Fibroblast of skin of right biceps (primary cell): ENCODE measurements at places on chromosomes 6 and 20.

DNA sequence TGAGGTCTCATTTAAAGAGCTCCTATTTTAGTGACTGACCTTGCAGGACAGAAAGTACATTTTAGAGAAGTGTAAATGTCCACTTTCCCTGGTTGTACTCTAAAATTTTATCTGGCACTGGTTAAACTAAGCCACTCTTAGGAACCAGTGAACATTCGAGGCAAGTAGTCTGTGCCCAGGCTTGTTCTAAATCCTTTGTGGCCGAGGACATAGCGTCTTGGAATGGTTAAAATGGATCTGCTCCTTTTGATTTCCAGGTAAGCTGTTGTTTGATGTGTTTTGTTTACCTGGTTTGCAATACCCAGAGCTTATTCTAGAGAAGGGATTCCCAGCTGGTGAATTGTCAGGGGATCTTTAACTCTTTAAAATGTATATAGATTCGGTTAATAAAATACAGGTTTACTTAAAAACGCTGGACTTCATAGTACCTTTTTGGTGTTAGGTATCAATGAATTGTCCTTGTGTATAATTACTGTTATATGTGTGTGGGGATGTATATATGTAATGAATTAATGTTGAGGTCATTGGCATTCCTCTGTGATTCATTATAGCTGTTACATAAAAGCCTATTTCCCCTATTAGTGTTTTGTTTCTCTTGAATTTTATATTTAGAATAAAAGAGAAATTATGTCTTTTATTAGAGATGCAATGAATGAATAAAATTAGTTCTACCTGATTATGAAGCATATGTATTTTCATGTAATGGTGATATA lies 15.8 kb downstream of the SNX9 start:
- no peak for DNase-seq

- DNase-seq, result peak; percentile 58
Measured at GRCh38 chr6:42742116-42742894, 3.6 kb downstream of the TBCC start.

- no peak for DNase-seq
Measured at GRCh38 chr20:60050193-60050947, 92.1 kb downstream of the CDH26 start.

GRCh38 chr6:160127270-160128124 lies 5.9 kb downstream of the SLC22A1 start:
- DNase-seq, result no peak

DNA sequence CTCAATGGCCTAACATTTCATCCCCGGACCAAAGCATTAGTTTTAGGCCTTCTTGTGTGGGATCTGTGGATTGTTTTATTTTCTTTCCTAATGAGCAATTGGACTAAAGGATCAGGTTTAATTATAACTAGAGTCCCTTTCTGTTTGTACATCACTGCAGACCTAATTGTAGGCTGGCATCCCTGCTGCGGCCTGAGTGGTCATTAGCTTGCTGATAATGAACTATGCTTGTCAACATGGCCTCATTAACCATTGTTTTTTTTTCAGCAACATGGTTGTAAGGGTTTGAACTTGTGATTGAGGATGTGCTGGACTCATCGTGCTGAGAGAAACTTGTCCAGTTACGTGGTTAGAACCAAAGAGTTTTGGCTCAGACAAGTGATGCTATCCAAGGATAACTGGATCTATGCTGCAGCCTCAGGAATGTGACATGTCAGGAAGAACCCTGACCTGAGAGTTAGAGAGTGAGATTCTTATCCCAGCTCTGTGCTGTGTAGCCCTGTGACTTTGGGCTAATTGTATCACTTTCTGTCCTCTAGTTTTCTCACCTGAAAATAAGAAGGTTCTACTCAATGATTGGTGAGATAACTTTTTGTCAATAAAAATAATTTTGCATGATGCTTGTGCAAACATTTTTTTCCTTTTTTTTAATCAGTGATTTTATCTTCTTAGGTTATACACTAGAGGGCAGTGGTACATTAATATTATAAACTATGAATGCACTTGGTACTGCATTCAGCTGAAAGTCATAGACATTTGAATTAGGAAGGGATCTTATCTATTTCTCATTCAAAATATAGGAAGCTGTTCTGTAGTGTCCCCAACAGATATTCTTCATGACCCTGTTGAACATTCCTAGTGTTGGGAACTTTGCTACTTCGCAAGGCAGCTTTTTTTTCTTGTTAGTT lies 140.9 kb downstream of the RNF144B start:
- DNase-seq, result no peak

- no peak for DNase-seq
Measured at GRCh38 chr6:148564494-148565035, 182.3 kb upstream of the UST start.

DNA sequence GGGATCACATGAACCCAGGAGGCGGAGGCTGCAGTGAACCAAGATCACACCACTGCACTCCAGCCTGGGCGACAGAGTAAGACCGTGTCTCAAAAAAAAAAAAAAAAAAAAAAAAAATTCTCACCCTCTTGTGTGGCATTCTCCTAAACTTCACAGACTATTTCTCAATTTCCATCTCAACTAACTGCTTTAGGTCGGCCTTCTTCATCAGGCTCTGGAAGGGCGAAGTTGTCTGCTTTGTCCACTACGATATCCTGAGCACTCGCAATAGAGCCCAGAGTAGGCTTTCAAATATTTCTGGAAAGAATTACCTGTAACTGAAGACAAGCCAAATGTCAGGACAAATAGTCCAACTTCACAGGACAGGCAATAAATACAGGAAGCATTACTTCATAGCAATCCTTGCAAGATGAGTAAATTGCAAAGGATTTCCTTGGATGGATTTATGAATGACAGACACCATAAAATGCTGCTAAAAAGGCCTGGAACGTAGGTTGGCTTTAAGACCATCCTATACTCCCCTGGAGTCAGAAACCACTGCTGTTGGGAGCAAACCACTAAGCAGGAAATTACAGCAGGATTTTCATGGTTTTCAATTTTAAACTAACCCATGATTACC lies 116.3 kb upstream of the SLC2A12 start:
- DNase-seq, result peak; percentile 45

DNA sequence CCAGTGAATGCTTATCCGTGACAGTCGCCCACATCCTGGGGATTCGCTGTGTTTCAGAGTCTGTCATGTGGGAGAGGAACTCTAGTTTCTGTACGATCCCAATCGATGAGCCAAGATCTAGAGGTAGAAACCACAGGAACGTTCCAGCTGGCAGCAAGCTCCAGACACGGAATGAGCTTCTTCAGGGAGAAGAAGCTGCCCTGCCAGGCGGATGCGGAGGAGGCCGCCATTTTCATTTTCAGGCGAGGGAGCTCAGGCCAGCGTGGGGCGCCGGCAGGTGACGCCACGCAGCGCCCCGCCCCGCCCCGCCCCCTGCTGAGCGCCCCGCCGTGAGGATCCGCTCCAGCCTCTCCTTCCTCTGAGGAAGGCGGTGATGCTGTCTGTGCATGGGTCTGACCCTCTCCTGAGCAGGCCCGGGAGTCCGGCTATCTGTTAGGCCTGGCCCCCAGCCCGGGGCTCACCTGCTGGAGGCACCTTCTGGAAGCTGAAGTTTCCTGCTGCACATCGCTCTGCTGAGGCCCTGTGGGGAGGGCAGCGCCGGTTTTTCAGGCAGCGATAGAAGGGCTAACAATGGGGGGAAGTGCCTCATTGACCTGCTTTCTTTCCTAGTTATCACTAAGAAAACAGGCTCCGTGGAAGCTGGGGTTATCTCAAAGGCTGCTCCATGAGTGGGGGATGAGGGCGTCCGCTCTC lies 147.5 kb downstream of the ERMARD start:
- DNase-seq, result no peak

DNA sequence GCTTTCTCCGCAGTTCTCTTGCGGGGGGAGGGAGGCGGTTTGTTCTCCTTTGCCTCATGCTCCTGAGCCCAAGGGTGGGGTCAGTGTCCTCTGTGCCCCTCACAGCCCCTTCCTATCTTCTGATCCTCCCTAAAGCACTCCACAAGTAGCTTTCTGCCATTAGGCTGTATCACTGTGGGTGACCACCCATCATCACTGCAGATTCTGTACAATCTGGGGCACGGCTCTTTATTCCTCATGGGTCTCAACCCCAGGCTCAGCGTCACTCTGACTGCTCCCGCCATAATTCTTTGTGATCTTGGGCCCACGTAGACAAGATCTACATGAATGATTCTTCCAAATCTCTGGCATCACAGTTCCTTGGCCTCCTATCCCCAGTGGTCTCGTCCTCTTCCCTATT lies 10.5 kb downstream of the NCR2 start:
- DNase-seq, result no peak

GRCh38 chr6:6771964-6772363 lies 183.4 kb downstream of the LY86 start:
- DNase-seq, result no peak

- no peak for DNase-seq
Measured at GRCh38 chr6:89615882-89616281, 22.7 kb downstream of the LYRM2 start.

DNA sequence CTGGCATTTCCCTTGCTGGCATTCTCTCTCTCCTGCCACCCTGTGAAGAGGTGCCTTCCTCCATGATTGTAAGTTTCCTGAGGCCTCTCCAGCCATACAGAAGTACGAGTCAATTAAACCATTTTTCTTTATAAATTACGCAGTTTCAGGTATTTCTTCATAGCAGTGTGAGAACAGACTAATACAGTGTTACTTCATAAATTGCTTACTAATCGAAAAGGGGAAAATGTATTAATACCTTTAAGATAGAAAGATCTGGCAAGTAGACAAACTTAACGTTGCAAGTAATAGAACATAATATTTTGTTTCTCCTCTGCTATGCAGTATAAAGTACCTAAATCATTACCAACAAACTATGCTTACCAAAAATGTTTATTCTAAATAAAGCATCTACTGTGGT lies 178.3 kb upstream of the LAMA2 start:
- DNase-seq, result no peak

GRCh38 chr6:147704691-147705090 lies 196.2 kb downstream of the SAMD5 start:
- DNase-seq, result no peak

DNA sequence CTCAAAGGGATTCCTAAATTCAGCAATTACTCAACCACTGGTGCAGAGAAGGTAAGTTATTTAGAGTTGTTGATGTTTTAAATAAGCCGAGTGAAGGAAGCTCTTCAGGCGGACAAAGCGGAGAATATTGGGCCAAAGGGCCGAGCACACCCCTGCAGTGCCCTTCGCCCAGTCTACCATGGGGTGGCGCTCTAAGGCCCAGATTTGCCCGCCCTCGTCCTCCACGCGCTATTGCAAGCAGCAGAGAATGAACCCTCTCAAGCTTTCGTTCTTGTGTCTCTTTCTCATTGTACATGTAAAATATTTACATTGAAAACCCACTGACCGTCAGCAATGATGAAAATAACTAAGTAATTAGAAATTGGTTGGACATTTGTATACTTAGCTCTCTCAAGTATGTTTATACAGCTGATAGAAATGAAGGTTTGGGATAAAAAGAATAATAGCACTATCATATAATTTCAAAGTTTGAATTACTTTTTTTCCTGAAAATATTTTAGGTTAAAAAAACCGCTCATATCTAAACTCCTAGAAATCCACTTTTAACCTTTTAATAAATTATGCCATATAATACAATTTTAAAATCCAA lies 195.0 kb upstream of the CEP162 start:
- DNase-seq, result peak; percentile 37

- DNase-seq, result no peak
Measured at GRCh38 chr6:157908369-157909281, 73.0 kb upstream of the SYNJ2 start.

- no peak for DNase-seq
Measured at GRCh38 chr6:49155316-49155715, 307.7 kb downstream of the MMUT start.

DNA sequence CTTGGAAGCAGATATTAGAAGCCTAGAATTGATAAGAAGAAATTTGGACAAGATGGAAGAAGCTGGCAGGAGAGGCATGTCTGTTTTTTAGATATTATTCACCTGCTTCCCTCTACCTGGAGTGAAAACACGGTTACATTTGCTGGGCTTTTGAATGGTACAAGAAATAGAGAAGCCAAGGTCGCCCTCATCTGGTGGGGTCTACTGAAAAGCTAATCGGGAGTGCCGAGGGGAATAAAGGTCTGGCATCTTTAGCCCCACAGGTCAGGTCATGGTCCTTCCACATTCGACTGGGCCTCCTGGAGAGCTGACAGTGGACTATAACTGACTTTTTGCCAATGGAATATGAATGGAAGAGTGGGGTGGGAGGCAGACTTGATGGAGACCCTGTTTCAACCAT lies 4.6 kb upstream of the C2 start:
- DNase-seq, result no peak

DNA sequence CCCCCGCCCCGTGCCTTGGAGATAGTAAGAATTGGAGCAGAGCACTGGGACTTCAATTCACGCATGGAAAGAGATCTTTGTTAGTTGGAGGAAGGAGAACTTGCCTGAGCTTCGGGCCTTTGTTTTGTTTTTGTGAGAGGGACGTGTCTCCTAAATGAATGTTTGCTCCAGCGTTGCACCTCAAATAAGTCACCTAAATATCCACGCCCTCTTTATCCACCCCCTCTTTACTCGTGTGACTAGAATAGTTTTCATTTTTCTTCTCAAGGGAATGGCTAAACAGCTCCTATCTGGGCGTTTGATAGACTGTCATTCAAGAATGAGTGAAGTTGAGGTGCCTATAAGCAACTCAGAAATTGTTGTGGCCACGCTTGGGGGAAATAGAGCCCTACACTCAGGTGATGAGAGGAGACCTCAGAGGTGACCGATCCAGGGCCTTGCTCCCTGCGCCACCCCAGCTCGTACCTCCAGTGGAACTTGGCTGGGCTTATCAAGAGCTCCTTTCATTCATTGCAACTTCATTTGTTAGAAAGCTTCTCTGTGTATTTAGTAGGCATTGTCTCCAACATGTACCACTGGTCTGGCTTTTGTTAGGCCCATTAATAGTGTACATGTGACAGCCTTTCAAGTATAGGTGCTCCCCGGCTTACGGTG lies 861 bp downstream of the PCMTD2 start:
- no peak for DNase-seq
